ENCODE measurements at places on chromosomes 6 and 20.

DNA sequence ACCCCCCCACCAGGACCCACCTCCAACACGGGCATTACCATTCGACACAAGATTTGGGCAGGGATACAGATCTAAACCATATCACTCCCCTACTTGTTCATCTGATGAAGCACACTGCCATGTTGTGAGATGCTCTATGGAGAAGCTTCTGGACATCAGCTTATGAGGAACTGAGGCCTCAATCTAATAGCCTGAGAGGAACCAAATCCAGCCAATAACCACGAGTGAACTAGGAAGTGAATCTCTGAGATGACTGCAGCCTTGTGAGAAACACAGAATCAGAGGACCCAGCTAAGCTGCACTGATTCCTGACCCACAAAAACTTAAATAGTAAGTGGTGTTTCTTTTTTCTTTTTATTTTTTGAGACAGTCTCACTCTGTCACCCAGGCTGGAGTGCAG is 21.6 kb upstream of the ZBTB2 start:
- no peak for DNase-seq

- no peak for DNase-seq
Observed at GRCh38 chr20:3606021-3606420, 57.2 kb downstream of the GFRA4 start.

- DNase-seq = no peak
Observed at GRCh38 chr6:122494665-122495272, 23.2 kb upstream of the SERINC1 start.

GRCh38 chr6:43455531-43456428 is at the start of gene DLK2:
Gene DLK2, minus strand, starts transcription at chr6:43455548. Its CDS starts 723 bp downstream, at chr6:43454825.
- DNase-seq = no peak

- DNase-seq = no peak
Observed at GRCh38 chr6:1906609-1907008, 296.9 kb downstream of the FOXC1 start.
